CD4-positive, alpha-beta T cell treated with Interleukin-6 for 4 hours (primary cell): ENCODE measurements at places on chromosomes 16 and 17.

DNA sequence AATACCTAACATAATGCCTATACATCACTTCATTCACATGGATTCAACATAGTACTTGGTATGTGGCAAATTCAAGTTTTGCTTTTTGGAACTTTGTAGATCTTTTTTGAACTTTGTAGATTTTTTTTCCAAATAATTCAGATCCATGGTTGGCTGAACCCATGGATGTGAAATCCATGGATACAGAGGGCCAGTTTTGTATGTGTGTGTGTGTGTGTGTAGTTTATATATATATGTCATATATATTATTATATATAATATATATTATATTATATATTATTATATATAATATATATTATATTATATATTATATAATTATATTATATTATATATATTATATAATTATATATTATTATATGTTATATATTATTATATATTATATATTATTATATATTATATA is 28.4 kb downstream of the CLUAP1 start:
- no peak for DNase-seq

DNA sequence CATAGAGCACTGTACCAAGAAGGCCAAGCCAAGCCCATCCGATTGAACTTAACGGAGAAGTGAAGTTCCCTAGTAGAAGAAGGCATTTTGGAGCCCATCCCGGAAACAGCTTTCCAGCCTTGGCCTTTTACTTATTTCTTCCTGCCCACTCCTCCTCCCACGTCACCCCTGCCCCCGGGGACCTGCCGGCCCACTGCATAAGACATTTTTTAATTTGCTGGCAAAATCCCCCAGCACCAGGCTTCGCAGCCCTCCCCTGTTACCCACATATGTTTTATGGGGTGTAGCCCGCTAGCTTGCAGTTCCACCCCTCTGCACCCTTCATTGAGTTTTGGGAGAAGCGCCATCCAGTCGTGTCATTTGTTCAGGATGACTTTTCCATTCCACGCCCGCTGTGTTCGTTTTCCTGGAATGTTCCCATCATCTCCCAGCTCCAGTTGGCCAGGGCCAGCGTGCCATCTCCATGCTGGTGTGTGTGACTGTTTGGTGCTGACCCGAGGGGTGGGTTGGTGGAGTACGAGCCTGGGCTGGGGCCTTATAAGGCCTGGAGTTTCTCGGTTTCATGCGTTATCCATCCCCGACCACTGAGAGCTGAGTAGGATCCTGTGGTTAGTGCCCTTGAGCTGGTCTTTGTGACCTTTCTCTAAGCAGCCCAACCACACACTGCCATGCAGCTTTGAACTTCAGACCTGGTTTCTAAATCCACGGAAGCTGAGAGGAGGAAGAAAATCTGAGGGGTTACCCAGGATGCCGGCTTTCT is 20.0 kb upstream of the TBX2 start:
- no peak for DNase-seq

DNA sequence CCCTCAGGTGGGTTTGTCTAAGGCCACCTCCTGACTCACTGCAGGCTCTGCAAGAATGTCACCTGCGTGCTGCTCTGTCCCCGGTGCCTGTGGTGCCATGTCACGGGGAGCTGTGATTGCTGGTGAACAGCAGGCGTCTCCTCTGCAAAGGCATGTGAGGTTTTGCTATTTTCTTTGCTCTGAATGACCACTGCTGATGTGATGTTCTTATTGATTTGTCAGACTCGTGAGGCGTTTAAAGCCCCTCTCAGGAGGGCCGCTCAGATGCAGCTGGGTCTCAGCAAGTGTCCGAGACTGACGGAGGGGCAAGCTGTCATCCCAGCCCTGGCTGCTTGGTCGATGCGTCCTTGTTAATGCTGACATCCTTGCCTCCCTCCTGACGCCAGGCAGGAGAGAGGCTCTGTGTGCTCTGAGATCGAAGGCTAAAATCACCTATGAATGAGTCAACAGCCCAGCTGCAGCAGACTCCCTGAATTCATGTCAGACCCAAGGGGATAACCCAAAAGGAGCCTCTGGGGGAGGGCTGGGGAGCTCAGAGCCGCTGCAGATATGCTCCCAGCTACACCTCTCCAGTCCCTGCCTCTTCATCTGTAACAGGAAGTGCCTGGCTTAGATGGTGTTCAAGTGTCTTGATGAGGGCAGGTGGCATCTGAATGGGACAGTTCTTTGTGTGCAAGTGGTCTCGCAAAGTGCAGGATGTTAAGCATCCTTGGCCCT is 11.8 kb upstream of the PEMT start:
- no peak for DNase-seq

DNA sequence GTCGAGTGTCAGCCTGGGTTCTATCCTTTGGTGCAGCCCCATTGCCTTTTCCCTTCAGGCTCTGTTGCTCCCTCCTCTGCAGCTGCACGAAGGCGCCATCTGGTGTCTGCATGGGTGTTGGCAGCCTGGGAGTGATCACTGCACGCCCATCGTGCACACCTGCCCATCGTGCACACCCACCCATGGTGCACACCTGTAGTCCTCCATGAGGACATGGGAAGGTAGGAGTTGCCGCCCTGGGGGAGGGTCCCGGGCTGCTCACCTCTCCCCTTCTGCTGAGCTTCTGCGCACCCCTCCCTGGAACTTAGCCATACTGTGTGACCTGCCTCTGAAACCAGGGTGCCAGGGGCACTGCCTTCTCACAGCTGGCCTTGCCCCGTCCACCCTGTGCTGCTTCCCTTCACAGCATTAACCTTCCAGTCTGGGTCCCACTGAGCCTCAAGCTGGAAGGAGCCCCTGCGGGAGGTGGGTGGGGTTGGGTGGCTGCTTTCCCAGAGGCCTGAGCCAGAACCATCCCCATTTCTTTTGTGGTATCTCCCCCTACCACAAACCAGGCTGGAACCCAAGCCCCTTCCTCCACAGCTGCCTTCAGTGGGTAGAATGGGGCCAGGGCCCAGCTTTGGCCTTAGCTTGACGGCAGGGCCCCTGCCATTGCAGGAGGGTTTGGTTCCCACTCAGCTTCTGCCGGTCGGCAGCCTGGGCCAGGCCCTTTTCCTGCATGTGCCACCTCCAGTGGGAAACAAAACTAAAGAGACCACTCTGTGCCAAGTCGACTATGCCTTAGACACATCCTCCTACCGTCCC is 2.9 kb downstream of the CTRL start:
- peak; percentile 81 for DNase-seq

DNA sequence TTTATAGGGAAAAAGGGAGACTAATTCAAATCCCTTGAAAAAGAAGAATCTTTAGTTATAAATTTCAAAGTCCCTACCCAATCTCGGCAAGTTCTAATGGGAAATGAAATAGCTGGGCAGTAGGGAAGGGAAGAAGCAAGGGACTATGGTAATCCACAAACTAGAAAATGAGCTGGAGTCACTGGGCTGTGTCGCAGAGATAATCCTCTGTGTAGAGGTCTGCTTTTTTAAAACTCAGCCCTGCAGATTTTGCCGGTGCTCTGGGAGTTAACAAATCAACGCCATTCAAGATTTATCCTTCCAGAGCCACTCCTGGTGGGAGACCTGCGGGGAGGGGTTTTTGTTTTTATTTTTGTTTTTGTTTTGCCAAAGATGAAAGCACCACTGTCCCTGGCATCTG is 20.8 kb downstream of the SNX11 start:
- DNase-seq, result no peak

DNA sequence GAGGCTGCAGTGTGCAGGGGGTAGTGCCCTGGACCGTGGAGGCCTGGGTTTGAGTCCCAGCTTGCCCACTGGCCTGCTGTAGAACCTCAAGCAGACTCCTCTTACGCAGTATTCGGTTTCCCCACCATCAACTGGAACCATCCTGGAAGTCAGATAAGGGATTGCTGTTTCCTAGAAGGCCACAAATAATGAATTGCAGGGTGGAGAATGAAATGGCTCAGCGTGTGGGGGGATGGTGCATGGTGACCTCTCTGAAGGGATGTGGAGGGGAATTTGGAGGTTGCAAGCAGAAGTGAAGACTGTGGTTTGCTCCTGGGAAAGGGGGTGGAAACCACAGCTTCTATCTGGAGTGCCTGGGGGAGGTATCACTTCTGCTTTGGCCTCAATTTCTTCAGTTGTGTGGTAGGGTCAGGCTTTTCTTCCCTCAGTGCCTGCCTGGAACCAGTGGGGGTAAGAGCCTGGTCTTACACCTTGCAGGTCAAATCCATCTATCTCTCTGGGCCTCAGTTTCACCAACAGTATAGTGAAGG is 1.7 kb downstream of the ADGRG5 start:
- DNase-seq, result no peak

- DNase-seq, result no peak
These were observed 27.4 kb upstream of the ADORA2B start for GRCh38 chr17:15917438-15918027.
